Activated CD4-positive, alpha-beta T cell treated with anti-CD3 and anti-CD28 coated beads, Interleukin-2, amount 10 ng/mL, durations not matched to agents 24 days and 14 days (primary cell): ENCODE measurements at places on chromosomes 2 and 18. TPM values are rescaled to one million over a fixed set of nuclear protein-coding genes. Genes with fewer than 3 reads are reported as not detected.

- H3K36me3 ChIP-seq = no peaks in the 10 kb centered on the region
- no peak overlapping the region for H3K27ac ChIP-seq
- H3K4me3 ChIP-seq = no peak overlapping the region
- H3K4me1 ChIP-seq = no peaks in the 10 kb centered on the region
- DNase-seq = no peak
- no peaks in the 10 kb centered on the region for H3K27me3 ChIP-seq
These were observed 202.5 kb upstream of the SLC8A1 start for GRCh38 chr2:40654346-40654745.

- no peak for DNase-seq
- no peak overlapping the region for H3K4me3 ChIP-seq
- no peaks in the 10 kb centered on the region for H3K36me3 ChIP-seq
- H3K4me1 ChIP-seq = no peaks in the 10 kb centered on the region
- H3K27me3 ChIP-seq = peaks cover 1% of the 10 kb centered on the region
These were observed 60.4 kb upstream of the SLC8A1 start for GRCh38 chr2:40512256-40512655.

DNA sequence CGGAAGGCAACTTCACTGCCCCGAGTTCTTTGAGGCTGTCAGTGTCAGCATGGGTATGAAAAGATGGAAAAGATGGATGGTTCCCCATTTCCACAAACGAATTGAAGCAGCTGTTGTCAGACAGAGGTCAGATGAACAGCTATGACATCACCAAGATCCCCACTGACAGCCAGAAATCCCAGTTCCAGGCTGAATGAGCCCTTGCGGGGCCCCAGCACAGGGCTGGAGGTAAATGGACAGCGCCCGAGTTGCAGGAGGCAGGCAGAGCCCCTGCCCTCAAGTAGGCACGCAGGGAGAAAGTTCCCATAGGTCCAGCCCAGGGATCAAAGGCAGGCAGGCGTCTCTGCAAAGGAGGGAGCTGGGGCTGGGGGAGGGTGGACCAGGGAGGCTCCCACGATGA, 169.5 kb upstream of the AGAP1 start:
- no peaks in the 10 kb centered on the region for H3K27me3 ChIP-seq
- H3K27ac ChIP-seq = no peak overlapping the region
- no peaks in the 10 kb centered on the region for H3K36me3 ChIP-seq

GRCh38 chr18:39793609-39794008, 2161.4 kb upstream of the PIK3C3 start:
- H3K27me3 ChIP-seq = no peaks in the 10 kb centered on the region
- H3K27ac ChIP-seq = no peak overlapping the region
- DNase-seq = no peak
- no peaks in the 10 kb centered on the region for H3K4me1 ChIP-seq

DNA sequence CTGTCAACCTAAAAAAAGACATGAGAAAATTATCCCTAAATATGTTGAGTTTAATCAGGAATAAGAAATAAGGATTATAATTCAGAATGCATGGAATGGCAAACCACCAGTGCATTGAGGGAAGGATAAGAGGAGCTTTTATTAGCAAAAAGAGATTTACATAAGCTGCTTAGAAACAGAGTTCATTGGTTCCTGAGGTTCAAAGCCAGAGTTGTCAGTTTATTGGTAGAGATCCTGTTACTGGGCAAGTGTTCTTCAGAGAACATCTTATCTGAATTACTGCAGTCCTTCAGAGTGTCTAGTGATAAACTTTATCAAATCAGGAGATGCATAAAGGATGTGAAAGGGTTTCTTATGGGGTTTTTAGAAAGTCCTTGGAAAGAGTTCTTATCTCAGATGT, 76.0 kb upstream of the MEX3C start:
- DNase-seq = no peak
- no peak overlapping the region for H3K27ac ChIP-seq
- H3K4me3 ChIP-seq = no peak overlapping the region

GRCh38 chr2:233807966-233808935, 30.1 kb downstream of the MROH2A start:
- no peaks in the 10 kb centered on the region for H3K36me3 ChIP-seq
- peaks cover 4% of the 10 kb centered on the region for H3K27me3 ChIP-seq
- DNase-seq = no peak
- H3K4me3 ChIP-seq = no peak overlapping the region
- H3K4me1 ChIP-seq = no peaks in the 10 kb centered on the region

OSBPL1A gene
- total RNA-seq = 3.1 and 3.5 TPM in 2 replicates
